ENCODE measurements at places on chromosomes 16 and 17. TPM values are rescaled to one million over a fixed set of nuclear protein-coding genes. Genes with fewer than 3 reads are reported as not detected.

The MYO18A gene
- 30.5 TPM for total RNA-seq

The C17orf107 gene
- total RNA-seq, result 8.8 TPM

The VAT1 gene
- 238 TPM for total RNA-seq

The TSPAN10 gene
- total RNA-seq, result 3.9 TPM

The TP53TG3 gene
- not detected for total RNA-seq

The TOX3 gene
- not detected for total RNA-seq

- H3K4me1 ChIP-seq, result peaks cover 10% of the 10 kb centered on the region
- no peaks in the 10 kb centered on the region for H3K27me3 ChIP-seq
- H3K36me3 ChIP-seq, result no peaks in the 10 kb centered on the region
- no peak overlapping the region for H3K27ac ChIP-seq
- no peak overlapping the region for H3K4me3 ChIP-seq
- DNase-seq, result no peak
These were observed 478.7 kb downstream of the CDH13 start for GRCh38 chr16:83105279-83106077.

DNA sequence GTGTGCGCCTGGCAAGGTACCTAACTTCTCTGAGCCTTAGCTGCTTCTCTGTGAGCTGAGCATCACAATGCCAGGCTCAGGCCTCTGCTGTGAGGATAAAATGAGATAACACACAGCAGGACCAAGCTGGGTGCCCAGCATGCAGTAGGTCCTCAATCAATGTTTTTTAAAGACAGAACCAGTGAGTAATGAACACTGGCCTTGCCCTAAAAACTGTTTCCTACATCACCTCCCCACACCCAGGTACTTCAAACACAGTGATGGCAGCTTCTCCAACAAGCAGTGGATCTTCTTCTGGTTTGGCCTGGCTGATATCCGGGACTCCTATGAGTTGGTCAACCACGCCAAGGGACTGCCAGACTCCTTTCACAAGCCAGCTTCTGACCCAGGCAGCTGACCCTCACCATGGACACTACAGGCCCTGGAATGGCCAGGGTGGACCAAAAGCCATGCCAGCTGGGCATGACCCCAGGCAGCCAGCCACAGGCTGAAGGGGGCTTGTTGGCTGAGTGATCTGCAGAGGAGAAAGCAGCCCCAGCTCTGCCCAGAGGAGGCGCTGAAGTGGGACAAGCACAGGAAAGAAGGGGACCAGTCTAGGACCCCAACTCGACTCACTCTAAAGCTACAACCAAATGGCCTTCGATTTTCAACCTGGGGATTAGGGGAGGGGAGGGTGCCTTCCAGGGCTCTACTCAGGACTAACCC lies 3.9 kb downstream of the NAGS start:
- no peak for DNase-seq
- H3K36me3 ChIP-seq, result no peaks in the 10 kb centered on the region

DNA sequence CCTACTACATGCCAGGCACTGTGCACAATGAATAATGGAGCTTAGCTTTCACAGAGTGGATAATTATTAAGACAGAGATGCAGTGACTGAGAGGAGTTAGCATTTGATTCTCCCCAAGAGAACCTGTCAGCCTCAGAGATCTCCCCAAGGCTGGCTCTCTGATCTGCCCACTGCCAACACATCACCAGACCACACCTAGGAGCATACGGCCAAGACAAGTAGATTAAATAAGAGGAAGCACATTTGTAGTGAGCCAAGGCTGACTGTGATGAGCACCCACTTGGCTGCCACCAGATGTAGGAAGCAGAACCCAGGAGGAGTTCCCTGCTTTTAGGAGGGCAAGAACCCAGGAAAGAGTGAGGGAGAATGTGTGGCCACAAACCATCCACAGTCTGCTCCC lies 130.1 kb downstream of the SPACA3 start:
- no peak for DNase-seq
- H3K27ac ChIP-seq, result no peak overlapping the region
- no peaks in the 10 kb centered on the region for H3K4me1 ChIP-seq
- H3K4me3 ChIP-seq, result no peak overlapping the region
- peaks cover 21% of the 10 kb centered on the region for H3K27me3 ChIP-seq

GRCh38 chr17:50967795-50968194 lies 101.6 kb upstream of the TOB1 start:
- no peaks in the 10 kb centered on the region for H3K4me1 ChIP-seq
- H3K27ac ChIP-seq, result no peak overlapping the region

GRCh38 chr16:81738783-81739496 lies 40.2 kb upstream of the PLCG2 start:
- no peaks in the 10 kb centered on the region for H3K36me3 ChIP-seq
- H3K4me1 ChIP-seq, result no peaks in the 10 kb centered on the region
- no peak for DNase-seq
- no peaks in the 10 kb centered on the region for H3K27me3 ChIP-seq
- H3K4me3 ChIP-seq, result no peak overlapping the region
- H3K27ac ChIP-seq, result no peak overlapping the region

DNA sequence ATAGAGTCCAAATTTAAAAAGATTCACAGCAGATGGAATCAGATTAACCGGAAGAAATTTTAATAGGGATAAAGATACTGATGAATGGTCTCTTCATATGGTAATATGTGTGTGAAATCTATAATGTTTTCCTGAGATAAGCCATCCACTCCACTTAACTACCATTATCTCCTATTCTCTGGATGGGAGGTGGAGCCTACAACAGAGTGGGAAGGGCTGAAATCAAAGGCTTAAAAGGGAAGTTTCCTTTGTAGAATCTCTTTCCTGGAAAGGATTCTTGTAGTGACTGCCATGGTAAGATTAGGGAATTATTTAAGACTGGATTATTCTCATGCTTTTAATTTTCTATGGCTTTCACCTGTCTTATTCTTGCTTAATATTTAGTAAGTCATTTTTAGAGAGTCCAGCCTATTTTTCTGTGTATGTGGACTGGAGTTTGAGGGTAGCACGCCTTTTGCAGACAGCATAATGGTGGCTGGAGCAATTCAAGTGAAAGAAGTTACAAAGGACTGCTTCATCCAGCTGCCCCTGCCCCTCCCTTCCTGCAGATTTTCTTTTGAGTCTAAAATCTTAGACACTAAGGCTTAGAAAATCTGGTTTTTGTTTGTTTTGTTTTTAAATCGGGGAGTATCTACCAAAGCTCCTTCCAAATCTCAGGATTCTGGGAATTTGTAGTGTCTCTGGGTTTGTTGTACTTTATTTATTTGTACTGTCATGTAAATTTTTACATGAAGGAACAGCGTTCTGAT lies 26.5 kb downstream of the KAT7 start:
- H3K4me3 ChIP-seq, result no peak overlapping the region
- peaks cover 26% of the 10 kb centered on the region for H3K4me1 ChIP-seq
- peak overlapping the region; percentile 56 for H3K27ac ChIP-seq
- peaks cover 48% of the 10 kb centered on the region for H3K36me3 ChIP-seq
- DNase-seq, result no peak

- no peaks in the 10 kb centered on the region for H3K27me3 ChIP-seq
- peak; percentile 79 for DNase-seq
- 0 out of 2 replicates have a peak overlapping the region, but pooled peaks have one; percentile 41 for H3K27ac ChIP-seq
- H3K36me3 ChIP-seq, result peaks cover 14% of the 10 kb centered on the region
- H3K4me3 ChIP-seq, result no peak overlapping the region
These were observed 11.8 kb downstream of the MAP2K3 start for GRCh38 chr17:21296097-21297025.

- DNase-seq, result no peak
- H3K36me3 ChIP-seq, result no peaks in the 10 kb centered on the region
- no peak within 1 kb of the TSS for H3K27ac ChIP-seq
- H3K4me3 ChIP-seq, result no peak within 1 kb of the TSS
- H3K27me3 ChIP-seq, result peaks cover 34% of the 10 kb centered on the region
These were observed at the start of gene CDH1 for GRCh38 chr16:68737046-68737729. TSS of gene CDH1 (plus strand) at chr16:68737292. CDS start at chr16:68737416, 124 bp downstream.

DNA sequence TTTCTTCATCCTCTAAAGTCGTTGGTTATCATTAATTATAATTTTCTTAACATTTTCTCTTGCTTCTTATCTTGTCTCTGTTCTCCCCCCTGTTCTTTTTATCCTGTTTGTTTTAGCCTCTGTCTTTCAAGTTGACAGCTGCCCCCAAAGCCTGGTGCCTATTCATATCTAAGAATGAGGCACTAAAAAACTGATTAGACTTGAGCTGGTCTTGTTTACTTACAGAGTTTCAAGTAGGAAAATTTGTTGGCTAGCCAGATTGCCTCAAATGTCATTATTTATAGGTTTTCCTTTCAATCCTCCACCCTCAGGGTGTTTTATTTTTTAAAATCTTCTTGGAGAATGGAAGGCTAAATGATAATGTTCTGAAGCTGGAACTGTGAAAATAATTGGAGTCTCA lies 236.0 kb downstream of the UTP18 start:
- no peaks in the 10 kb centered on the region for H3K36me3 ChIP-seq
- H3K27ac ChIP-seq, result no peak overlapping the region
- no peak overlapping the region for H3K4me3 ChIP-seq
- H3K27me3 ChIP-seq, result no peaks in the 10 kb centered on the region
- H3K4me1 ChIP-seq, result no peaks in the 10 kb centered on the region

DNA sequence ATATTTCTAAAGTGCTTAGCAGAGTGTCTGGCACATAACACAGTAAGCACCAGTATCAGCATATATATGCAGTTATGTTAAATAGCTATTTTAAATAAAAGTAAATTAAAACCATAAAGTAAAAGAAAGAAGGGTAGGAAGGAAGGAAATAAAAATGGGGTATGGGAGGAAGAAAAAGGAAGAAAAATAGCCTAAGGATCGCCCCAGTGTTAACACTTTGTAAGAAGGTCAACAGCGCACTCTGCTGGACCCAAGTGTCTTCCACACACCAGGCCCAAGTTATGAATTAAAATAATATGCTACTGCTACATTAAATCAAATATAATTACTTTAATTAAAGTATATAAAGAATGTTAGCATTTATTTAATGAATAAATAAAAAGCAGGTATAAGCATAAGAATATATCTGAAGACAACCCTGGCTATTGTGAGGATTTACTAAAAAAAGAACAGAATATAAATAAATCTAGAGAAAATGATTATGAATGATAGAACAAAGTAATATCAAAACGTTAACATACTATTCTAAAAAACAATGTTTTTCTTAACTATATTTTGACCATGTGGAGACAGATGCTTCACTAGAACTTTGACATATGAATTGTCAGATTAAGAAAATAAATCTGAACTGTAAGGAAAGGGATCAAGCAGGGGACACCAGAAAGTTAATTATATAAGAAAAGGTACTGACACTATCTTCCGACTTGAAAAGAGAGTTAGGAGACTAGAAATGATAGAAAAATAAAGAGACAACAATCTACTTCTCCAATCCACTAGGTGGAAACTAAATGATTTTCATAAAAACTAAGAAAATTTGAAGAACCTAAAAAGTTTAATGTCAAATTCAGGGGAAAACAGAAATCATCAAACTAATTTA lies 25.9 kb downstream of the BRIP1 start:
- no peak overlapping the region for H3K27ac ChIP-seq
- H3K4me3 ChIP-seq, result no peak overlapping the region
- DNase-seq, result peak; percentile 86
- H3K36me3 ChIP-seq, result no peaks in the 10 kb centered on the region
- no peaks in the 10 kb centered on the region for H3K27me3 ChIP-seq

DNA sequence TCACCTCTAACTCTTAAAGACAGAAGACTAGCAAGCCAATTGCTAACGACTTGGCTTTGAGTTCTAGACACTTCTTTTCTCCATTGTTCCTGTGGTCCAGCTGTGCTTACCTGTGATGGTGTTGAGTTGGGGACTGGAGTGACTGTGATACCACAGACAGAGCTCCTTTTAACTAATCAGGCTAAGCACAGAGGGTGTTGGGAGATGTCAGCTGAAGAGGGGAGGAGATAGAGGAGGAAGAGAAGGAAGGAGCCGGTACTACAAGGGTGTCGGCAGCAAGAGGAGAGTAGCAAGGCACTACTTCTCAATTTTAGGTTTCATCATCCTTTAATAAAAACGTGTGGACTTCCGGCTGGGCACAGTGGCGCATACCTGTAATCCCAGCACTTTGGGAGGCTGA lies 5.1 kb upstream of the MYO1D start:
- H3K27ac ChIP-seq, result 0 out of 2 replicates have a peak overlapping the region, but pooled peaks have one; percentile 5
- H3K36me3 ChIP-seq, result no peaks in the 10 kb centered on the region

DNA sequence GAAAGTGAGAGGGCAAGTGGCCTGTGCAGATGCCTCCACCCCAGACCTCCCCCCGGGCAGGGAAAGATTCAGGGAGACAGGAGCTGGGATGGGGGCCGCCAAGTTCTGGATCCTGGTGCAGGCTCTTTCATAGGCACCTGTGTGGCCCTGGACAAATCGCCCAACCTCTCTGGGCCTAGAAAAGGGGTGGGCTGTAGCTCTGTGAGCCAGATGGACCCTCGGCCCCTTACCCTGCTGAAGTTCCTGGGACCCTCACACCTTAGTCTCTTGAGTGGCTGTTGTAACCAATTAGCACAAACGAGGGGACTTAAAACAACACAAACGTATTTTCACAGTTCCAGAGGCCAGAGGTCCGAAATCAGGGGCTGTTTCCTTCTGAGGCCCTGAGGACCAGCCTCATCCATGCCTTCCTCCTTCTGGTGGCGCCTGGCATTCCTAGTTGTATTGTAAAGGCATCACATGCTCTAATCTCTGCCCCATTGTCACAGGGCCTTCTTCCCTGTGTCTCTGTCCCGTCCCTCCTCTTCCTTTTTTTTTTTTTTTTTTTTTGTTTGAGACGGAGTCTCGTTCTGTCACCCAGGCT lies 352.6 kb downstream of the SEC14L1 start:
- peaks cover 21% of the 10 kb centered on the region for H3K36me3 ChIP-seq
- no peaks in the 10 kb centered on the region for H3K4me1 ChIP-seq
- DNase-seq, result no peak

DNA sequence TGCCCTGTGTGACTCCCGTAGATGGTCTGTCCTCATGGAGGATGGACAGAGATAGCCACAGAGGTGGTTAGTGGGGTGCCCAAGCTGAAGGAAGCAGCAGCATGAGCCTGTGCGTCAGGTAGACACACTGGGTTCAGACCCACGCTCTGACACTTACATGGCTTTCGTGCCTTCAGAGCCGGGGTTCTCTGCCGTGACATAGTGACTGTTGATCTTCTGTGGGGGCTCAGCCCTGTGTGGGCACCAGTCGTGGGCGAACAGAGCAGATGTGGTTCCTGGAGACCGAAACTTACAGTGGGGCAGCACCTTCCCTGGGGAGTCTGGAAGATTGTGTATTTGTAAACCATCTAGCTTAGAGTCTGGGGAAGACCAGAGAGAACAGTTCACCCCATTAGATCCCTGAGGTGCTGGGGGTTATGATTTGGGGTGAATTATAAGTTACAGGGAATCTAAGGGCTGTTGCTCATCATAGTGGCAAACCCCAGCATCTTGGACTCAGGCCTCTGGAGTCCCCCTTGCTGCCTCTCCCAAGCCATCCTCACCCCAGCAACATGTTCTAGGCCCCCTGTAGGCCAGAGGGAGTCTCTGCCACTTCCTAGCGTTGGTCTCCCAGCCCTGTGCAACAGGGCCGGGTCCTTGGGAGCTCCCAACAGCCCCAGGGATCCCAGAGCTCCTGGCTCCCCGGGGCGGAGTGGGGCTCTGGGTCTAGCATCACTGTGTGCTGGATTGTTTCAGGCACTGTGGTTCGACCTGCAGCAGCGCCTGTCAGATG lies 28.6 kb downstream of the NECAB2 start:
- H3K36me3 ChIP-seq, result no peaks in the 10 kb centered on the region
- H3K4me3 ChIP-seq, result no peak overlapping the region
- no peak for DNase-seq

Measured in GM23248 (cell line).